Mucosa of gallbladder (tissue), 1 donor: ENCODE measurements at places on chromosomes 5 and 9.

DNA sequence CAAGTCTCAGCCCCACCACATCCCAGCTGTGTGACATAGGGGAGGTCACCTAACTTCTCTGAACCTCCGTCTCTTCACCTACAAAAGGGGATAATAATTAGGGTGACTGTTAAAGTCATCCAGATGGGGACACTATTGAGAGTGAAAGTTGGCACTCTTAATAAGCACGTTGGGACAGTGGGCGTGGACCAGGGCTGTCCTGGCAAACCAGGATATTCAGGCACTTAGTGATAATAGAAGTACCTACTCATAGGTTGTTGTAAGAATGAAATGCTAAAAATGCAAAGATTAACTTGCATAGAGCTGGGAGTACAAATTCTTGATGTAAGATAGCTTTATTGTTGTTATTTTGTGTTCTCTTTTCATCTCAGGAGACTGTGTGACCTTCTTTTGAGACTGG lies 177.9 kb downstream of the MELK start:
- no peak for DNase-seq

DNA sequence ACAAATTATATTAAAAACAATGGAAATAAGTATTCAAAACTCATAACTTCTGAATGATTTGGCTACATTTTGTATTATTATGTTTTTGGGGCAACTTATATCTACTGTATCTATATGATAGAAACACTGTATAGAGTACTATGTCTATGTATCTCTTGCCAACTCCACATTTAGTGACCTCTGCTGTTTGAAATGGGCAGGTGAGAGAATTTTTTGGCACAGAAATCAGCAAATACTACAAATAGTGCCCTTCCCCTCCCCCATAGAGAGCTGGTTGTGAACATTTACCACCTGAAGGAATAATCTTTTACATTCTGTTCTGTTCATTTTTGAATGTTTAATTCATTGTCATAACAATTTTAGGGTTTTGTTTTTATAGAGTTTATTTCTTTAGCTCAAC lies 545.3 kb downstream of the PDE4D start:
- DNase-seq = no peak

GRCh38 chr9:110874963-110875674 lies 163.2 kb downstream of the LPAR1 start:
- peak; percentile 44 for DNase-seq

DNA sequence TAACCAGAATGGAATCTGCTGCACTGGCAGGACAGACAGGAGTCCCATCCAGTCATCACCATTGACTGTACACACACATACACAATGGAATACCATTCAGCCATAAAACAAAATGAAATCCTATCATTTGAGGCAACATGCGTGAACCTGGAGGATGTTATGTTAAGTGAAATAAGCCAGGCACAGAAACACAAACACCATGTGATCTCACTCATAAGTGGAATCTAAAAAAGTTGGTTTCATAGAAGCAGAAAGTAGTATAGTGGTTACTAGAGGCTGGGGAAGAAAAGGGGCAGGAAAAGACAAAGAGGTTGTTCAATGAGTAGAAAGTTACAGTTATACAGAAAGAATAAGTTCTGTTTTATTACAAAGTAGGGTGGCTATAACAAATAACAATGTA lies 884.0 kb upstream of the ACO1 start:
- DNase-seq = no peak

DNA sequence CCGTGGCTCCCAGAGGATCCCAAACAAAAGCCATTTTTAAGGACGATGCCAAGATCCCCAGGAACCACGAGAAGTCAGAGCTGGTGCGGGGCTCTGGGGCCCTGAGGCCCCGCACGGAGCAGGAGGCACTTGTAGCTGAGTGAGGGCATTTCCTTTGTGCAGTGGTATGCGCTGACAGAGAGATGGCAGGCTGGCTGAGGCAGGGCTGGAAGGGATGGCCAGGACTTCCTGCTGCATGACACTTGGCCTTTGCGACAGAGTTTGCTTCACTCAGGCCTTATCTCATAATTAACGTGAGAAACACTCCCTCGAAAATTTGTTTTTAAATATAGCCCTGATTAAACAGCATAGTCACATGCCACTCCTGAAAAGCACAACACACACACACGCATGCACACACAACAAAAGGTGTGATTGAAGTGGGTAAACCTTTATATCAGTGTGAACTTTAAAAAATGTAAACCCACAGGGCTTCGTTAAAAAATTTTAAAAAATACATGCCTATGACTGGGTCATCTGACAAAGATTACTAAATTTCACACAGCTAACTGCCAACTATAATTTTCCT lies 536.6 kb downstream of the PDE4D start:
- no peak for DNase-seq

DNA sequence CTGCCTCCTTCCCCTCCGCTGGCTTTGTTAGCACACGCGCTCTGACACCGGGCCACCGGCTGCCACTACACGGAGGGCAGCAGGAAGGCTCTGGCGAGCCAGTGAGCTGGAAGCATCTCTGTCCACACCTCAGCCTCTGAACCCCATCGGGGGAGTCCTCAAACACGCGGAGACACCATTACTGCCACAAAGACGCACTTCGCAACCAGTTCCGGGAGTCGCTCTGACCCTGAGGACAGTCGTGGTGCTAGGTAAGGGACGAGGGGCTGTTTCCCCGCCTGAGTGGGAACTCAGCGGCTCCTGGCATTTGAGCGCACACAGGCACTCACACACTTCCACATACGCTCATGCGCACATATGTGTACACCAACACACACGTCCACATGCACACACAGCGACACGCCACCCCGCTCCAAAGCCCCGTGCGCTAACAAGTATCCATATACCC lies 160.0 kb downstream of the C9orf152 start:
- DNase-seq = no peak
